Right kidney (tissue), 9 donors: ENCODE measurements at places on chromosomes 13 and 19.

GRCh38 chr13:32471187-32471922, 43.4 kb upstream of the N4BP2L1 start:
- peak; percentile 23 for DNase-seq

DNA sequence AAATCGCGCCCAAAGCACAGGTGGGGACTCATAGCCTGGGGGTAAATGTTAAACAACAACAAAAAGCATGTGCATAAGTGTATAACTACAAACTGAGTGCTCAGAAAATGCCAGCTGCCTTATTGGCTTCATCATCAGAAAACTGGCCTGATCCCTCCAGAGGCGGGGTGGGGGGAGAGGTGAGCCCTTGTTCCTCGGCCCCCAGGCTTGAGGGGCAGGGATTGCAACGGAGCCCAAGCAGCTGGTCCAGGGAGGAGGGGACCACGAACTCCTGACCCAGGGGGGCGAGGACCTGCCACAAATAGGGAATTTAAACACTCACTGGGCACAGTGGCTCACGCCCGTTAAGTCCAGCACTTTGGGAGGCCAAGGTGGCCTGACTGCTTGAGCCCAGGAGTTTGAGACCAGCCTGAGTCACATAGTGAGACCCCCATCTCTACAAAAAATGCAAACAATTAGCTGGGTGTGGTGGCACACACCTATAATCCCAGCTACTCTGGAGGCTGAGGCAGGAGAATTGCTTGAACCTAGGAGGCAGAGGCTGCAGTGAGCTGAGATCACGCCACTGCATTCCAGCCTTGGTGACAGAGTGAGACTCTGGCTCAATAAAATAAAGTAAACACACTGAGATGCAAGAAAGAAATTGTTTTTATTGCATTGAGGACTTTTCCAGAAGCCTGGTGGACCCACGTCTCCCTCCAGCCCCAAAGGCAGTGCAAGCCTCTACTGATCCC, 8.7 kb downstream of the SIRT6 start:
- no peak for DNase-seq

DNA sequence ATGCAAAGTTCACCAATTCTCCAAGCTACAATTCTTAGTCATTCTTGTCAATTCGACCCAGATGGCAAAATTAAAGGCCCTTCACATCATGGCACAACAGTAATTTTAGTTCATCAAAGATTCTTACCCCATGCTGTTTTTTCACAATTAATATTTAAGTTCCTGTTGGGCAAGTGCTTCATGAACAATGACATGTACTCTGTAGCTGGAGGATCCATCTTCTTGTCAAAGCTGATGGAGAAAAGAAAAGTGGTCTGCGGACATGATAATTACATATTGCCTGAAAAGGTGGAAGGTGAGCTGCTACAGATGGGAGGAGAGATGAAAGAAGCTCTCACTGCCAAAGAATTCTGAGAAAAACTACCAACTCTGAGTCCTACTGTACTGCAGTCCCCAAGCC, 1370.3 kb upstream of the SLC10A2 start:
- DNase-seq, result no peak

DNA sequence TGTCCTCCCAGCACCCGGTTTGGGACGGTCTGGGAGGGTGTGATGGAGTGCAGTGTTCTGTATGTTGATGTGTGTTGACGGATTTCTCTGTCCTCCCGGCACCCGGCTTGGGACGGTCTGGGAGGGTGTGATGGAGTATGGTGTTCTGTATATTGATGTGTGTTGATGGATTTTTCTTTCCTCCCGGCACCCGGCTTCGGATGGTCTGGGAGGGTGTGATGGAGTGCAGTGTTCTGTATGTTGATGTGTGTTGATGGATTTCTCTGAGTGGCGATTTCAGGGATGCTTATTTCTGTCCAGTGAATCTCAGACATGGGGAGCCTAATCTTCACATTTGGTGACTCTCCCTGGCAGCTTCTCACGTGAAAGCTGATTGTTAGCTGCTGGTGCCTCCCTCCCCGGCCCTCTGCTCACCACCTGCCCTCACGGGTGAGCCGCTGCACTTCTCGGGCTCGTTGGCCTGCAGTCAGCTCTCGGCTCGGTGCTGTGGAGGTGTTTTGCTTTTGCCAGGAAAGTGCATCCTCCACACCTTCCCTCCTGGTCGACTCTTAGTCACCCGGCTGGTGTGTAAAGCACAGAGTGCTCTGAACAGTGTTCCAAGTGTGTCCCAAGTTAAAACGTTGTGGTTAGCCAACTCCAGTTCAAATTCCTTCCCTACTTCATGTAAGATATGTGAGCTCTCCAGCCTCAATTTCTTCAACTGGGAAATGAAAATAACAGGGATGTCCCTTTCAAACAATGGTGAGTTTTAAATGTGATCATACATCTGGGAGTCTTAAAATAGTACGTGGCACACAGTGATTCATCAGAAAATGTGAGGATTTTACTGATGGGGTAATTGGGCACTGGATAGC, 54.6 kb downstream of the ATP11A start:
- no peak for DNase-seq

DNA sequence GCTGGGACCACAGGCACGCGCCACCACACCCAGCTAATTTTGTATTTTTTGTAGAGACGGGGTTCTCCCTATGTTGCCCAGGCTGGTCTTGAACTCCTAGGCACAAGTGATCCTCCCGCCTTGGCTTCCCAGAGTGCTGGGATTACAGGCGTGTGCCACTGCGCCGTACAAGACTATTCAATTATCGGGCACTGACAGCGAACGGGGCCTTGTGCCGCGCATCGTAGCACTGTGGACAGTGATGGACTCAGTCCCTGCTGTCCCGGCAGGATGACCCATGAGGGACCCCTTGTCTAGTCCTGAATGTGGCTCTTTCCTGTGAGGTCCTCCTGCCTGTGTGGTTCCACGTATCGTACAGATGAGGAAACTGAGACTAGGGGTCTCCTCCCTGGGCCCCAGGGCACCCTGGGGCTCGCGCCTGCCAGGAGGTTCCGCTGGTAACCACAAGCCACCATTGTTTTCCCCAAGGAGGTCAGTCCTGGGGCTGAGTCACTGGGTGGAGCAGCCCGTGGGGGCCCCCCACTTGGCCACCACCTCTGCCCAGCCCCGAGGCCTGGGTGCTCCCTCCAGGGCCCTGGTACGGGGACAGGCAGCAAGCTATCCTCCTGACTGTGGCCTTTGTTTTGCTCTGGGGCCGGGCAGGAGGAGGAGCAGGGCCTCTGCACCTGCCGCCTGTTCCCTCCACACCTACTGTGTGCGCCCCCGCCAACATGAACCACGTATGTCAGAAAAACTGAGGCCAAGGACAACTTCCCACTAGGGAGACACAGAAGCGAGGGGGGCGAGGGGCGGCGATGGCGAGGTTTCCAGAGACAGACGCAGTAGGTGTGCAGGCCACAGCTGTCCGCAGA, 2.9 kb upstream of the TCF3 start:
- no peak for DNase-seq

DNA sequence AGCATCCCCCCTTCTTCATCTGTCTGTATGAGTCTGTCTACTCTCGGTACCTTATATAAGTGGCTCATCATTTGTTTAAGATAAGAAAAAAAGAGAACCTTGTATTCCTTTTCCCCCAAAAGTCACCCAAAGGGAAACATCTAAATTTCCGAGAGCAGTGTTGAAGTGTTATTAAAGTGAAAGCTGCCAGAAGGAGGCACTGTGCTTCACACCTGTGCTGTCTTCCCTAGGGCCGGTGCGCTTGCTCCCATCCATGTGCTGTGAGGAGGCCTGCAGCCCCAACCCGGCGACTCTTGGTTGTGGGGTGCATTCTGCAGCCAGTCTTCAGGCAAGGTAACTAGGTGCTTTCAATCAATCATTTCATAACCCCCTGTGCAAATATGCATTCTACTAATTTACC, 97.5 kb downstream of the TNFRSF19 start:
- DNase-seq, result no peak

- DNase-seq, result no peak
Observed at GRCh38 chr19:1728816-1729567, 24.3 kb upstream of the ONECUT3 start.

GRCh38 chr13:81762449-81762848, 1421.5 kb upstream of the SPRY2 start:
- no peak for DNase-seq

DNA sequence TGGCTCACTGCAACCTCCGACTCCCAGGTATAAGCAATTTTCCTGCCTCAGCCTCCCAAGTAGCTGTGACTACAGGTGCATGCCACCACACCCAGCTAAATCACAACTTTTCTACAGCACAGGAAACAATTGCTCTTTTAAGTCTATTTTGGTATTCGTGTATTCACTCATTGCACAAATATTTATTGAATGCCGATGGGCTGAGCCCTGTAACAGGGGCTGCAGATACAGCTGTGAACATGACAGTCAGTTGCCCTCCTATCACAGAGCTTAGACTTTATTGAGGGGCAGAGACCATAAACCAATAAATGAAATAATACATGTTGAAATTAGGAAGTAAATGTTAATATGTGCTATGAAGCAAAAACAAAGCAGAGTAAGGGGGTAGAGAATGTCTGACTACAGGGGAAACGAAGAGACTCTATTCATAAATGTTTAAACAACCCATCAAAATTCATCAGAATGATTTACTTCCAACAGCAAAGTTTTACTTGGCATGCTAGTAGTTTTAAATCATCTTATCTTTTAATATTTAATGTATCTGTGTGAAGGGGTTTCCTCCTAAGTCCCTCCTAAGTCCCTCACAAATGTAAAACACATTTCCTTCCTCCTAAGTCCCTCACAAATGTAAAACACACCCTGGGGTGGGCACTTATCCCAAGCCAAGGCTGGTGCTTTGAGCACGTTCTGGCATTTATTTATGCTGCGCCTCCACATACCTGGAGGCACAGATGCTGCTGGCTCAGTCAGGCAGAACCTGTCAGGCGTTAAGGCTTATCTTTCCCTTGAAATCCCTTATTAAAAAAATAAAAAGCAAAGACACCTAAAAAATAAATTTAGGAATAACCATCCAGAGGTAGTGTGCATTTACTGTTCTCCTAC, 140.8 kb downstream of the MIPEP start:
- DNase-seq, result no peak

GRCh38 chr19:38034492-38034860, 127.5 kb downstream of the SIPA1L3 start:
- no peak for DNase-seq
